ENCODE measurements at places on chromosomes 5 and 9.

DNA sequence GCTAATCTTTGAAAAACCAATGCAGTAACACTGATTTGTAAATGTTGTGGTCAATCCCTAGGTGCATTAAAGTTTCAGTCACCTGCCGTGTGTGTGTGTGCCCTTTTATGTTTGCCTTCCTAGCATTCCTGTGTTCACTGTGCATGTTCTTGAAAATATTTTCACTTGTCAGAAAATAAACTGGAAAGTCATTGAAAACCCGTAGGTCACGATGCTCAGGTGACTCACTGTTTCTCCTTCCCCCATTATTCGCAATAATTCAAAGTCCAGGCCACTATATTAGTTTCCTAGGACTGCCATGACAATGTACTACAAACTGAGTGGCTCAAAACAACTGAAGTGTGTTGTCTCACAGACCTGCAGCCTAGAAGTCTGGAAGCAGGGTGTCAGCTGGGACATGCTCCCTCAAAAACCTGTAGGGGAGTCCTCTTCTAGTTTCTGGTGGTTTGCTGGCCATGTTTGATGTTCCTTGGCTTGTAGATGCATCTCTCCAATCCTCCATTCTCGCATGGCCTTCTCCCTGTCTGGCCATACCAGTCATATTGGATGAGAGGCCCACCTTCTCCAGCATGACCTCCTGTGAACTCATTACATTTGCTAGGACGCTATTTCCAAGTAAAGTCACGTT, 29.3 kb downstream of the MARVELD2 start:
- DNase-seq: no peak

DNA sequence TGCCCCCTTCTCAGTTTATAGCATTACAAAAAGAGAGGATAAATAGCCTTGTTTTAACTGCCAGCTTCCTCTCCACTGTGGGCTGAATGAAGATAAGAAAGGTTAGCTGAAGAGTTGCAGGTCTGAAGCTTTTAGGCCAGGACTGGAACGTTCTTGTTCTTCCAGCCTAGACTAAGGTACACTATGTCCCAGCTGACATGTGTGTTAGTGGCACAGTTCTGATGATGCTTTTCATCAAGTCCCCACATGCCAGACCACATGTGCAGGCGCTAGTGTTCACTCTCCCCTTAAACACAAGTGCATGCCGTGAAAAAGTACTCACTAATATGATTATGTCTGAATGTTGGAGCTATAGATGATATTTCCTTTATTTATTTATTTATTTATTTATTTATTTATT, 40.7 kb downstream of the STXBP1 start:
- no peak for DNase-seq

DNA sequence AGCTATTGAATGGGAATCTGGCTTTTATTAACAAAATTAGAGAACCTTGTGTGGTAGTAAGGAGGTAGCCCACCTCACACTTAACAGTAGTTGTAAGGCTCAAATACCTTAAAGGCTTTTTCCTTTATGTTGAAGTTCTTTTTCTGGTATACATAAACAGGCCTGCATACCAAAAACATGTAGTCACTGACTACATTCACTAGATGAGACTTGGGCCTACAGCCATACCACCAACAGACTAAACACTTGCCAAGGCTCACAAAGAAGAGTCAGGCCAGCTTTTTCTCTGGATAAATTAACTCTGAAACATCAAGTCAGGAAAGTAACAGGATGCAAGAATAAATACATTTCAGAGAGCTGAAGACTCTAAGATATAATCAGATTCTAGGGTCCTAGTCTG, 78.6 kb upstream of the MPDZ start:
- DNase-seq: no peak

GRCh38 chr5:80255811-80256712, at the start of gene SERINC5:
Gene SERINC5, minus strand, starts transcription at chr5:80256048. Its CDS starts 126 bp downstream, at chr5:80255922.
- peak; percentile 60 for DNase-seq

Measured in neuronal stem cell (in vitro differentiated cells).